Chondrocyte (in vitro differentiated cells): ENCODE measurements at places on chromosomes 6 and 20. TPM values are rescaled to one million over a fixed set of nuclear protein-coding genes. Genes with fewer than 3 reads are reported as not detected.

DNA sequence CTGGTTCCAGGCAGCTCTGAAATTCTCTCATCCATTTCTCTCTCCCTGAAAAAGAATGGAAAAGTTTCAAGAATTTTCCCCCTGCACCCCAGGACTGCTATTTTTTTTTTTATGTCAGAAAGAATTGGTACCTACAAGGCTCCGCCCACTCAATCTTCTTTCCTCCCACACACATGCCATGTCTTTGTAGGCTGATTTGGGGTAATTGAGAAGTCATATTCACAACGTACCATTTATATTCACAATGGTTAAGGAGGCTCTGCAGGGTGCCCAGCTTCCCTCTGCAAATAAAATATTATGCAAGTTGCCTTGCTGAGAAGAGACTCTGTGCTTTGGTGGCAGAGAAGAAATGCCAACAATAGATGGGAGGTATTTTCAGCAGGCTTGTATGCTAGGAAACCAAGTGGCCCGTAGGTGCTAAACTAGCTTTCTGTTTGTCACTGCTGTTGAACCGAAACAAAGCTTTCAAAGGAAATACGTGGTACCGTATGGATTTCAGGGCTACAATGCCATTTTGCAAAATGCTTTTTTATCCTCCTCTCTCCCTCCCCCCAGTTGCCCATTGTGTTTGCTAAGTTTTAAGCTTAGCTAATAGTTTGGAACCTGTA, 150.0 kb downstream of the PHACTR1 start:
- no peaks in the 10 kb centered on the region for H3K36me3 ChIP-seq
- no peaks in the 10 kb centered on the region for H3K4me1 ChIP-seq
- H3K27me3 ChIP-seq, result peaks cover 9% of the 10 kb centered on the region

GRCh38 chr6:93624408-93624807, 205.0 kb upstream of the EPHA7 start:
- no peaks in the 10 kb centered on the region for H3K27me3 ChIP-seq
- H3K4me3 ChIP-seq, result no peak overlapping the region
- H3K27ac ChIP-seq, result no peak overlapping the region

DNA sequence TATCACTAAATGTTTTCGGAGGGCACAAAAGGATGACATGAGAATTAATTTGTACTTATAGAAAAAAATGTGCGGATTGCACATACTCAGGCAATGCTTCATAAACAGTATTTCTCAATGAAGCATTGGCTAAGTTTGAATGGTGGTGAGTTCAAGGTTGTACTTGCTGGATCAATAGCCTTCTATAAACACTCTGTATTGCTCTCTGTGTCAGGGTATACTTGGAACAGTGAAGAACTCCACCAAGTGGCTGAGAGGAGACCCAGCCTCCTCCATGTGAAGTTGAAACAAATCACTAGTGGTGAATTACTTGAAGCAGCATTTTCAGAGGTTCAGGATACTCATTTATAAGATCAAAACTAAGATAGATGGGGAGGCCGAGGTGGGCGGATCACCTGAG, 360.6 kb downstream of the RIMS1 start:
- H3K36me3 ChIP-seq, result no peaks in the 10 kb centered on the region
- no peaks in the 10 kb centered on the region for H3K27me3 ChIP-seq
- H3K4me3 ChIP-seq, result no peak overlapping the region
- no peak overlapping the region for H3K27ac ChIP-seq

The RBM39 gene
- 217 to 277 TPM (median 238 TPM) in 3 replicates for total RNA-seq

The GPSM3 gene
- total RNA-seq, result 3.6 to 5.6 TPM (median 5.4 TPM) in 3 replicates

DNA sequence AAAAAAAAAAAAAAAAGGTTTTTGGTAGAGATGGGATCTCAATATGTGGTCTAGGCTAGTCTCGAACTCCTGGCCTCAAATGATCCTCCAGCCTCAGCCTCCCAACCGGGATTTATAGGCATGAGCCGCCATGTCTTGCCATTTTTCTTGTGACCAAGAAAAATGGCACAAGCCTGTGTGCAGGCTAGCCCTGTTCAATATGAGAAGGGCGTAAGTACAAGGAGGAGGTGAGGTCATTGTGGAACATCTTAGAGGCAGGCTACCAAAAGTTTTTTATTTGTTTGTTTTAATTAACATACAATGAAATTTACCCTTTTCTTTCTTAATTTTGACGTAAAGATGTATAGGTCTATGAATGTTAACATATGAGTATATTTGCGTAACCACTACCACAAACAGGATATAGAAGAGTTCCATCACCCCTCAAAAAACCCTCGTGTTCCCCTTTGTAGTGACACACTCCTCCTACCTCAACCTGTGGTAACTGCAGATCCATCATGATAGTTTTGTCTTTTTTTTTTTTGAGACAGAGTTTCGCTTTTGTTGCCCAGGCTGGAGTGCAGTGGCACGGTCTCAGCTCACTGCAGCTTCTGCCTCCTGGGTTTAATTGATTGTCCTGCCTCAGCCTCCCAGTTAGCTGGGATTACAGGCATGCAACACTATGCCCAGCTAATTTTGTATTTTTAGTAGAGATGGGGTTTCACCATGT, 28.3 kb upstream of the KIF3B start:
- H3K27ac ChIP-seq, result no peak overlapping the region
- H3K4me1 ChIP-seq, result no peaks in the 10 kb centered on the region
- peaks cover 4% of the 10 kb centered on the region for H3K27me3 ChIP-seq

GRCh38 chr20:14235355-14235754, 102.1 kb downstream of the FLRT3 start:
- no peak for DNase-seq
- H3K27ac ChIP-seq, result no peak overlapping the region
- no peaks in the 10 kb centered on the region for H3K27me3 ChIP-seq
- H3K4me1 ChIP-seq, result peaks cover 13% of the 10 kb centered on the region
- H3K36me3 ChIP-seq, result no peaks in the 10 kb centered on the region

The CNR1 gene
- total RNA-seq, result not detected in 3 replicates

The PRRT1 gene
- total RNA-seq, result 0.73 to 1.6 TPM (median 1.3 TPM) in 3 replicates

The PTCRA gene
- not detected in 3 replicates for total RNA-seq
